AG09309 (cell line): ENCODE measurements at places on chromosomes 12 and 14.

DNA sequence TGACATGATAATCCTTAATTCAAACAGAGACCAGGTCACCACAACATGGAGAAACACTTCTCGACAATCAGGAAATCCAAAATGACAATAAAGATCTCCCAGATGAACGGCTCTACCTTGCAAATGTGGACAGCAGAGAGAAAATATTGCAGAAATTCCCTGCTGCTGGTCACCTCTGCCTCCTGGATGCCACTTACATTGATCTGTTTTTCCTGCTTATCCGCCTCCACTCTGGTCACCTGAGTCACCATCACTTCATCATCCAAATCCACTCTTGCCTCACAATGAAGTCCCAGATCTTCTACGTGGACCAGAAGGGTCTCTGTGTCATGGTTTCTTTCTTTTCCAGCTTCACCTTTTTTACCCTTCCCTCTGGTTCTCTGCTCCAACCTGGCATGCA is 21.1 kb downstream of the TTC9 start:
- DNase-seq = no peak

DNA sequence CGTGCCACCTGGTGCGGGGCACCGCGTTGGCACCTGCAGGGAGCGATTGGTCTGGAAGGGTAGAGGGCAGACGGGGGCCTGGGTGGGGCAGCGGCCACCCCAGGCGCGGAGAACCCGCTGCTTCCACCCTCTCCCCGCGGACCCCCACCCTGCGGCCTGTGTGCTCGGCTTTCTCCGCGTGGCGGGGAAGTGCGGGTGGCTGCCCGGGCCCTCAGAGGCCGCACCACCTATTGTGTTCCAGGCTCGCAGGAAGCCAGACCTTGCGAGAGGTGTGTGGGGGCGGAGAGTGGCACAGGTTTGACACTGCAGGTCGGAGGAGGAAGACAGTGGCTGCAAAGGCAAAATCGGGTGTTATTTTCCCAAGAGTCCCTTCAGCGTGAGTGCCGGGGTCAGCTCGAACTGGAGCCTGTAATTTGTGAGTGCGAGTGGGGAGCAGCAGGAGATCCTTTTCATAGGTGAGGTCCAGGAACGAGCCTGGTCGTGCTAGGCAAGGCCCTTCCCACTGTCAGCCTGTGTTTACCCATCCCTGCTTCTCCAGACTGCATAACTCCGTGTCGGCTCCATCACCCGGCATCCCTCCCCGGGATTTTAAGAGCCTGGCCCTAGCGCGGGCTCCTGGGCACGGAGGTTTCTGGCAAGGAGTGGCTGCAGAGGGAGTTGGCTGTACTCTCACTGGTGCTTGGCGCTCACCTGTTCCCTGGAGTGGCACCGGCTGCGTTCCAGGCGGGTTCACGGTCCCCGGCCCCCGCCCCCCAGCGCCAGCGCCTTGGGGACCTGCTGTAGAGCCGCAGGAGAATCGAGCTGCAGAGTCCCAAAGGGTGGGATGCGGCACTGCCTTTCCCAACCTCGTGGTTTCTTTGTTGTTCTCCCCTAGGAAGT is 935 bp downstream of the TBC1D30 start:
- DNase-seq = no peak

- DNase-seq = no peak
These were observed 126.5 kb downstream of the NELL2 start for GRCh38 chr12:44749566-44749965.

GRCh38 chr14:72652179-72652578 is 241.7 kb downstream of the DPF3 start:
- no peak for DNase-seq

GRCh38 chr12:89994911-89995310 is 286.3 kb upstream of the ATP2B1 start:
- DNase-seq = no peak

- DNase-seq = no peak
These were observed 483.4 kb downstream of the LRFN5 start for GRCh38 chr14:42090122-42090521.

DNA sequence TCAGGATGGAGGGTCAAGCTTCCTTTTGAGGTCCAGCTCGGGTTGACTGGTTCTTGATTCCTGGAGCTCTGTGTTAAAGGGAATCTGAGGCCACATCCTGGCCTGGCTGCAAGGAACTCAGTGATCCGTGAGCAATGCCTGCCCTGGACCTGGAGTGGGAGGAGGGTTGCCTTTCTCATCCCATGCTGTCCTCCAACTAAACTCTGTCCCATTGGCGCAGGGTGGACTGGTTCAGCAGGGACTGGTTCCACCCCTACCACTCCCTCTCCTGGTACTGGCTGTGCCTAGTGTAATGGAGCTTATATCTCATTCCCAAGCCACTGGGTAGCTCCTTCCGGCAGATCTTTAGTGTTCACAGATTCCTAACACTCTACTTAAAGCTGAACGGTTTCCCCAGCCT is 3.9 kb upstream of the CMKLR1 start:
- DNase-seq = no peak

DNA sequence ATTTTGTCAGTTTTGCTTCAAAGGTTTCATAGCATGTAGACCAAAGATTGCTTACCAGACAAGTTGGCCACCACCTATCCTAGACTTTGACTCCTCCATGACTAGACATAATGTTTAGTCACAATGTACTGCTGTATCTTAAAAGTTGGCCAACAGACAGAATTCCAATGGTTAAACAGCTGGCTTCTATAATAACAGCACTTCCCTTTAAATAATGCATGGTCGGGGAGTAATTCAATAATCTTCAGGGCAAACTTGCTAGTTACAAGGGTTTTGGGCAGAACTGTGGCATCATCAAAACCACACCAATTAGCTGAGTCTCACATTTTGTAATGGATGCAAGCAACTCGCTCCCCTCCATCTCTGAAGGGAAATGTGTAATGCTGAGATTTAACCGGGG is 56.9 kb downstream of the IGF1 start:
- no peak for DNase-seq

DNA sequence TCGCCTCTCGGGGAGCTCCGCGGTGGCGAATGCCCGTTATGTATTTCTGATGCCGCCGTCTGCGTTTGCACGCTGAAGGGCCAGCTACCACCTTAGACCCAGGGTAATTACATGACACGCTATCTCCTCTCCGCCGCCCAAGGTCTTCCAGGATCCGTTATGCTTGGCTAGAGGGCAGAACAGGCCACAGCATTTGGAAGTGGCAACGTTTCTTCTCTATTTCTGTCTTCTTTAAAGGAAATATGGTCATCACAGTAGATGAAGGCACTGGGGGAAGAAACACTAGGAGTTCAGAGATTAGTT is 861 bp upstream of the MDGA2 start:
- no peak for DNase-seq

GRCh38 chr14:89641495-89642175 is 224.6 kb upstream of the FOXN3 start:
- DNase-seq = no peak

GRCh38 chr12:52945389-52946232 is 3.3 kb upstream of the KRT18 start:
- DNase-seq = no peak

- DNase-seq = no peak
These were observed 27.7 kb upstream of the BLTP3B start for GRCh38 chr12:100170313-100170858.

DNA sequence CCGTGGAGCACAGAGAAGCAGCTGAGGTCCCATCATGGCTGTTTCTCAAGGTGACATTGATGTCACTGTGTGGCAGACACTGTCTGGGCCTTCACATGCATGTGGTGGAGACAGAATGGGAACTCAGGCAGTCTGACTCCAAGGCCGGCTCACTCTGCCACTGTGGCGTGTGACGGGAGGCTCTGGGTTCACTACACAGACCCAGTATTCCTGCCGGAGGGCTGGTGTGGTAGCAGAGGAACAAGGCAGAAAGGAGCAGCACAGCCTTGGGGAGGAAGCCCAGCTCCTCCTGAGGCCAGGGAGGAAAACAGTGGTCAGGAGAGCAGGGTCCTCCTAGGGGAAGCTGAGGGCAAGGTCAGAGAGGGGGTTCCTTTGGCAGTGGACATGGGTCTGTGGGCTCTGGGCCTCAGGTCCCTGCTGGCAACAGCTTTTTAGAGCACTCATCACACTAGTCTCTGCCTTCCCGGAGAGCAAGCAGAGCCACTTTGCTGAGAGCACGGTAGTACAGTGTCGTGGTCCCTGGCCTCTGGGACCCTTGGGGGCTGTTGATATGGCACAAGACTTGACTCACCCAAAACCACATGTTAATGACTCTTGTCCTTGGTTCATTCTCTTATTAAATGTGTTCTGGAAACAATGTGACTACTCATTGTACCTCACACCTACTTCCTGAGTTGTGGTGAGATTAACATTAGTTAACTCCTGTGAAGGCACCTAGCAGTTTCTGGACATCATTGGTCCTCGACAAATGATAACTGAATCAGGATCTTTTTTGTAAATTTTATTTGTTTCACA is 21.3 kb downstream of the DCAF4 start:
- no peak for DNase-seq

DNA sequence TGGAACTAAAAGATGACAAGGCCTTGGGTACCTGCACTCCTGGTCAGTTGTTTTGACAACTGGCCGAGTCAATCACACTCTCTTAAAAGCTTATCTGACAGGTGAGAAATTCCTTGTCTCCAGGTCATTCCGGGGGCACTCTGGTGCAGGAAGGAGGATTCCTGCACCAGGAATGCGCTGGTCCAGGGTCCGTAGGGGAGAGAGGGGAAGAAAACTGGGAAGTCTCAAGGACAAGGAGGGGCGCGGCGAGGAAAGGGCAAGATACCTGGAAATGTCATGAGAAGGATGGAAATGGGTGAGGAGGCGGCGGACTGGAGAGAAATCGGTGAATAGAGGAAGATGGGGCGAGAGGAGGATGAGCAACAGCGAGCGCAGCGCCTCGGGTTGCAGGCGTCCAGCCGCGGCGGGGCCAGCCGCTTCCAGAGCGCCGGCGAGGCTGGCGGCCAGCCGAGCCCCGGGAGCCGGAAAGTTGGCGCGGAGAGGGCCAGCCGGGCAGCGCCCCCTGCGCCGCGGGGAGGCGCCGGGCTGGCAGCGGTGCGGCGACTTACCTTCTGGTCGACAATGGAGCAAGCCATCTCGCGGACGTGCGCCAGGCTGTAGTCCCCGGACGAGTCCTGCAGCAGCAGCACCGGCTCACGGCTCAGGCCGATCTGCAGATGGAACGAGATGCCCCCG is 809 bp downstream of the PRKD1 start:
- DNase-seq = no peak

- DNase-seq = no peak
These were observed 389.9 kb upstream of the GARIN6 start for GRCh38 chr12:99257672-99258071.

GRCh38 chr12:101939856-101940265 is 62.5 kb downstream of the DRAM1 start:
- DNase-seq = peak; percentile 58

- no peak for DNase-seq
These were observed 33.9 kb downstream of the SERPINA3 start for GRCh38 chr14:94646066-94646465.

- DNase-seq = no peak
These were observed 41.6 kb downstream of the TRHDE start for GRCh38 chr12:72313806-72314205.

DNA sequence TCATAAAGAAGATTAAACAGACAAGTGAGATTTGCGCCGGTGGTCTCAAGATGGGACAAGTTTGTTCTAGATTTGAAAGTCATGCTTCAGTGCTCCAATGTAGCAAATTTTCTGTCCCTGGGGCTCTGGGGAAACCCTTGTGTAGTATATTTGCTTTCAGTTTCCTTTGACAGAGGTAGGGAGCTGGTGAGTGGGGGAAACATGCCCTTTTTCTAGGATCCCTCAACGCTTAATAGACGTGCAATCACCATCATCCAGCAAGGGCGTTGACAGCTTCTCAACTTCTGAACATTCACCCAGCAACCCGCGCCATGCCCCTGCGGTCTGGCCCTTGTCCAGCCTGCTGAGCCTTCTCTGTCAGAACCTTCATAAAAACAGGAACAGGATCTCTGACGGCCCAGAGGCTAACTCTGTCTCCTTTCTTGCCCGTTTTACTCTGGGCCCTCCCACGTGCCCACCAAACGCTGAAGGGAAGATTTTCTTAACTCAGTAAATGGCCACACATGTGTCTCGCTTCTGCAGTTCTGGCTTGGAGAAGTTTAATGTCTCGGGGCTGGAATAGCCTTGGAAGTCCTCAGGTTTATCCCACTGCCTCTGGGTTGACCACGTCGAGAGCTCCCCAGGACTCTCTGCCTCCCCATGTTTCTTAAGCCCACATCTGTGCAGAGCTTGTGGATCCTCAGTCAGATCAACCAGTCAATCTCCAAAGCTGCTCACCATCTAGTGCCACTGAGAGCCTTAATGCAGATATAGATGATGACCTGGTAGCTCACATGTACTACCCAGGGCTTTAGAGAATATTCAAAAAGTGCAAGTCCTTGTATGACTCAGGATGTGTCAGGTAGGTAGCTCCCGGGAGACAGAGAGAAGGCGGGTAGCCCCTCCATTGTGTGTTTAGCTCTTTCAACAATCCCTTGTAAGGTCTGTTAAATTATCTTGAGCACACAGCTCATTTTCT is 58.1 kb upstream of the CCND2 start:
- no peak for DNase-seq

- DNase-seq = no peak
These were observed 1.1 kb downstream of the SHMT2 start for GRCh38 chr12:57230381-57231155.

GRCh38 chr14:72800848-72801370 is 93.0 kb downstream of the DPF3 start:
- DNase-seq = no peak

- DNase-seq = peak; percentile 93
These were observed 110.9 kb upstream of the DNM1L start for GRCh38 chr12:32568228-32568627.
